ENCODE measurements at places on chromosomes 16 and 17.

DNA sequence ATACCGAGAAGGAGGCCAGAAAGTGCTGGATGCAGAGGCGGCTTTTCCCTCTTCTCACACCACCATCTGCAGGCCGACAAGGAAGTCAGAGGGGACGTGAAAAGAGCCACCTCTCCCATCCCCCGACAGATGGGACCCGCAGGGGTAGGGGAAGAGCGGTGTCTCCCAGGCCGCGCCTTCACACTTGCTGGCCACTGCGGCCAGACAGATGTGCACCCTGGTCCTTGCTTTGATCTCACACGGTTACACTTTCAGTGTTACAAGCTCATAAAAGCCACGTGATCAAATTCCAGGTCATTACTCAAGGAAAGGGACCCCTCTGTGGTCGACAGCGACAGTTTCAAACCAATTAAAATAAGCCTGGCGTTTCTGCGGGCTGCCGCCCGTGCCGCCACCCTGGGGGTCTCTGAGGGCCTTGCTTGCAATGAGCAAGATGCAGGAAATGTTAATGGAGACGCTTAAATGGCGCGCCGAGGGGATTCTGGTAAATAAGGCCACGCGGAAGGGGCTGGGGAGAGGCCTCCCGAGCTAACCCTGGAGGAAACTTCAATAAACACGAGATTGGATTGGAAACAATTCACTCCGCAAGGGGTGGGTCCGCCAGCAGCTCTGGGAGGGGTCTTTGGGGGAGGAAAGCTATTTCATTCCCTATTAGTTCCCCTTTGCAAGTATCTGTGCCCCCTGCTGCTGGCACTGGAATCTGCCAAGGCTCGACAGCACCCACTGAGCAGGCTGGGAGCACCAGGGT is 240.9 kb downstream of the ENGASE start:
- no peak for DNase-seq

DNA sequence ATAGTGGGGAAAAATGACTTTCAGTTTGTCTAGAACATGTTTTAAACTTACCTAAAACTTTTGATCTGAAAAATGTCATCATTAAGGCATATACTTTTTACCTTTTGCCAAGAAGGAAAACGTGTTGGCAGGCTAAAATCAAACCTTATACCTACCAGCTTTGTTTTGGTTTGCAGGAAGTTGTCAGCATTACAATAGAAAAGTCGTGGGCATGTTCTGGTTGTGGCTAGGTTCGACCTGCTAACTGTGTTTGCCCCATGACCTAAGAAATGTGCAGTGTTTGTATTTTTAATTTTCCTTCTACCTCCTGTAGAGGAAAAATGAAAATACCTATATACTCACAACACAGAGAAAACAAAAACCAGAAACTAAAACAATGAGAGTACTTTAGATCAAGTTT is 13.0 kb downstream of the SKAP1 start:
- no peak for DNase-seq

- DNase-seq: no peak
These were observed 16.4 kb downstream of the SAP30BP start for GRCh38 chr17:75683583-75683982.

DNA sequence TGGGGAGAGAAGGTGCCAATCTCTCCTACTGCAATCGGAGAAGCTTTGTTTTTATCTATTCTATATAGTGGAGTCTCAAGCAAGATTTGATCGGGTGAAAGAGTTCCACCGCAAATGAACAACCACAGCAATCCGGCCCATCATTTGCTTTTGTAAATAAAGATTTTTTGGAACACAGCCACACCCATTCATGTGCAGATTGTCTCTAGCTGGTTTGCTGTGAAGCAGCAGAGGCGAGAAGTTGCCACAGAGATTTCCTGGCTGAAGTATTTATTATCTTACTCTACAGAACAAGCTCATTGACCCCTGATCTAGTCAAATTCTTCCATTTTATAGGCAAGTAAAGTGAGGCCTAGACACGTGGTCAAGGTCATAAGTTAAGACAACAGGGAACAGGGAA is 195.5 kb upstream of the TNRC6C start:
- no peak for DNase-seq

DNA sequence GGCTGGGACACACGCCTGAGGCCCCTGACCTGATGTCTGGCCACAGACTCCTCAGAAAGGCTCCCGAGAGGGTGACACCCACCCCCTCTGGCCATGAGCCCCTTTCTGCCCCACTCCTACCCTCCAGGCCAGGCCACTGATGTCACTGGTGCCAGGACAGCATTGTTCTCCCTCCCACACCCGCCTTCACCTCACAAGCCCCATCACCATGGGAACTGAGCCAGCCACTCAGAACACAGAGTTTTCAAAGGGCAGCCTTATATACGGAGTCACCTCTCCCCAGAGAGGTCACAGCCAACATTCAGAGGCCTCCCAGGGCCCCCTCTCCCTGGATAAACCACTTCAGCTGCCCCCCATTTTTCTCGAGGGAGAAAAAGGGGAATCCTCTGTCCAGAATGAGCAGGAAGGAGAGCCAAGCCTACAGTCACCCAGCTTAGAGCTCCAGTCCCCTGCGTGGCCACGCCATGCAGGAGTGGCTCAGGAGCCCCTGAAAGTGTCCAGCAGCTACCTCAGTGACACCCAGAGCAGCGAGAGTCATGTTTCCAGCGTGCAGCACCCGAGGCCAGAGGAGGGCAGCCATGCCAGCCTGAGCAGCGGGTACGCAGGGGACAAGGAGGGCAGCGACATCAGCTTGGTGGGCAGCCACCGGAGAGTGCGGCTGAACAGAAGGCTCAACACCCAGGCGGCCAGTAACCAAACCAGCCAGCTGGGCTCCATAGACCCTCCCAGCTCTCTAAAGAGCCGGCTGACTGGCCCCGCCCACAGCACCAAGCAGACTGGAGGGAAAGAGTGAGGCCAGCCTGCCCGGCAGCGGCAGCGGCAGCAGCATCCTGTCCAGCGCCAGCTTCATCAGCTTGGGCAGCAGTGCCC is at the start of gene C16orf82:
C16orf82 (plus strand) TSS at position 260 of the 870 bp plus-strand sequence.
- no peak for DNase-seq

- DNase-seq: no peak
These were observed 56.3 kb upstream of the SMIM36 start for GRCh38 chr17:55567240-55568214.

GRCh38 chr17:867896-868489 is 85.8 kb downstream of the MRM3 start:
- no peak for DNase-seq

DNA sequence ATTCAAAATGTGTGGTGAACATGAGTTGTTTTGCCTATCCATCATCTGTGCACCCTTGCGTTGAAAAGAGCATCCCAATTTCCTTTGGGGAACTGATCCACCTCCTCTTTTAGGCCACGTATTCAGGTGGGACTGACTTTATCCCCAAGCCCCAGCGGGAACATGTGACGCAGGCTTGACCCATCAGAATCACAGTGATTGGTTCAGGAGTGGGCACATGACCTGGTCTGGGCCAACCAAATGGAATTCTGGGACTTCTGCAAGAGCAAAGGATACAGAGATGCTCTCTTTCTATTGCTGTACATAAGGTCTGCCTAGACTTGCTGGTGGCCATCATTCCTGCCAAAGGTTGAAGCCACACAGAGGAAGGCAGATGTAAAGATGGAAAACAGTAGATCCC is 158.9 kb downstream of the IRX5 start:
- DNase-seq: no peak

- DNase-seq: no peak
These were observed 6.3 kb upstream of the MAPK7 start for GRCh38 chr17:19372011-19372370.

GRCh38 chr16:87635541-87636049 is 33.3 kb downstream of the JPH3 start:
- DNase-seq: no peak

DNA sequence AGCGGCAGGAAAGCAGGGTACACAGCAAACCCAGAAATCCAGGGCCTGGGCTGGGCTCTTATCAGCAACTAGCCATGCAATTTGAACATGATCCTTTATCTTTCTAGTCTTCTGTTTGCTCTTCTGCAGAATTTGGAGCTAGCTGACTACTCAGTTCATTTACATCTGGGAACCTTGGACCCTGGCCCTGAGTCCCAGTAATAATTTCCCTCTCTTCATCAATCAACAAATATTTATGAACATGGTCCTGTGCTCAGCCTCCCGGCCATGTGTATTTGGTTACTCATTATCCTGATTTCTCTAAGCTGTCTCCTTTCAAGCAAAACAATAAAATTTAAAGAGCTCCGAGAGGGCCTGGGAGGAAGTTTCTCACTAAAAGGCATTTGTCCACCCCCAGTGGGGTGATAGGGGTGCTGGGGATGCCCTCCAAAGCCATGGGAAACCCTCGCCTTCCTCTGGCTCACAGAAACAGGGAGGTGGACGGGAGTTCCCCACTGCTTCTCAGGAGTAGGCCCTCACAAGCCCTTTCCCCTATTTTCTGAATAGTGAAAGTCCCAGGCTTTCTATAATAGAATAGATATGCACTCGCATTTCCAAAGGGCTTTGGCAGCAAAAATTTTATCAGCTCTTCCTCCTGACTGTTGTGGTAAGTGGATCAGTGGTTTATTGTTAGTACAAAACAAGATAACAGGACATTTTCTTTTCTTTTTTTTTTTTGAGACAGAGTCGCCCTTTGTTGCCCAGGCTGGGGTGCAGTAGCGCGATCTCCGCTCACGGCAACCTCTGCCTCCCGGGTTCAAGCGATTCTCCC is 6.9 kb upstream of the WDR59 start:
- no peak for DNase-seq

DNA sequence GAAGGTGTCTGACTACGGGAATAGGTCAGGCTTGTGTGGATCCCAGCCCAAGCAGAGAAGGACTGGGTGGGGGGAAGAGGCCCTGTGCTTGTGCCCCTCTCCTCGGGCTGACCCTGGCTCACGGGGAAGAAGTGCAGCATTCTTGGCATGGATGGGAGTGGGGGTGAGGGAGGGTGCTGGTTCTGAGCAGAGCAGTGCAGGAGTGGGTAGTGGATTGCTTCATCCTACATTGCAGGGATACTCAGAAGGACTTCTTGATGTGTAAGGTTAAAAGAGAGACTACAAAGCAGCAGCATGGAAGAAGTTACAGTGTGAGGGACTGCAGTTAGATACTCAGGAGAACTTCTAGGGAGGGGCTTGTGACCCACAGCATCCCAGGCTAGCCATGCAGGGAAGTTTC is 2.1 kb downstream of the ARHGAP23 start:
- no peak for DNase-seq

GRCh38 chr16:89996178-89996489 is 23.1 kb downstream of the DBNDD1 start:
- DNase-seq: no peak

GRCh38 chr16:4532238-4532637 is 6.3 kb downstream of the CDIP1 start:
- DNase-seq: no peak

GRCh38 chr17:83030432-83030831 is 49.0 kb upstream of the METRNL start:
- DNase-seq: no peak

DNA sequence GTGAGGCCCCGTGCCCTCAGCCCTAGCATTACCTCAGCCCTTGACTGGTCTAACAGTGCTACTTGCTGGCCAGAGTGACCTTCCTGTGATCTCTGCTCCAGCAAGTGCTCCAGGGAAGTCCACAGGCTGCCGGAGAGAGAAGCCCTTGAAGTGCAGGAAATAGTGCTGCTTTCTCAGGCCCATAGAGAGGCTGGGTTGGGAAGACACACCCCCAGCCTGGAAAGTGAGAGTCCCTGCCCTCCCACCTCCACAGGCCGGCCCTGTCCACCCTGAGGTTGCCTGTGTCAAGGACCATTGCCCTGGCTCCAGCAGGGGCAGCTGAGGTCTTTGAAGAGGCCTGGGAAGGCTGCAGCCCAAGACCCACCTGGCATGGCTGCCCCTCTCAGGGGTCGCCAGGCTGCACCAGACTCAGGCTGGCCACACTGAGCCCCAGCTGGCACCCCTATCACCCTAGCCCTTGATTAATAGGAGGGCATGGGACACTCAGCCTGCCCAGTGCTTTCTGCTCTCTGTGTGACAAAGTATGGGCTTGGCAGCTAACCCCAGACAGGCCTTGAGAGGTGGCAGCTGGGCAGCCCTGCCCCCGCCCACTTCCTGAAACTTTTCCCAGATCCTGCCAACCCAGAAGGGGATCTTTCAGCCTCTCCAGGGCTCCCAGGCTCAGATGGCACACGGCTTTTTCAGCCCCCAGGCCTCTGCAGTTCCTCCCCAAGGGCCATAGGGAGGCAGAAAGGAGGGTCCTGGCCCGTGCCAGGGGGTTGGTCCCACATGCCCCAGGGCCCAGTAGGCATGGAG is 21.7 kb downstream of the ATP6V0D1 start:
- DNase-seq: no peak

DNA sequence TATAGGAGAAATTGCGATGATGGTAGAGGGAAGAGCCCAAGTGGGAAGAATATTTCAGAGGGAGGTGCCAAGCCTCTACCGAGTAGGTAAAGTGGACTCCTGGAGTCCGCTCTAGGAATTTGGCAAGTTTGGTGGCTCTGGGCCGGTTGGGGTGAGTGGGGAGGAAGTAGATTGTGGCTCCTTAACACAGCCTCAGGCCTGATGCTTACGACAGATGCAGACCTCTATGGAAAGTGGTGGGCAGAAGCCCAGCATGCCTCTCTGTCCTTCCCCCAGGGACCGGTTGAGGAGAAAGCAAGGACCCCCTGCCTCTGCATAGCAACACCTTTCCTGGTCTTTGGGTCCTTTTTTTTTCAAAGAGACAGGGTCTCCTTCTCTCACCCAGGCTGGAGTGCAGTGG is 55.9 kb upstream of the SIAH1 start:
- DNase-seq: no peak

DNA sequence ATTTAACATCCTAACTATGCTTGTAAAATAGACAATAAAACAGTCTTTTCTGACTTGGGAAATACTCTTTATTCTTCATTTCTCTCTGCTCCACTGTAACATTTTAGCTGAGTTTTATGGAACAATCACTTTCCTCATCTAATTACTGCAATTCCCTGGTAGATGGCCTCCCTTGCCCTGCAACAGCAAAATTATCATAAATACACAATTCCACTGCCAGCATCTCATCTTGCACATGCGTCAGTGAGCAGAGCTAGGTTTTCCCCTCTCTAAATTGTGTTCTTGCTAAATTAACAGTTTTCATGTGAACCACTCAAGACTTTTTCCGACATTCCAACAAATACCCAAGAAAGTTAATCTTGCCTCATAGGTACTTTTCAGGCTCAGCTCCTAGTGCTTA is 920.9 kb upstream of the GOT2 start:
- DNase-seq: no peak
